ENCODE measurements at places on chromosomes 13 and 19.

GRCh38 chr19:11373885-11374432, 507 bp upstream of the SWSAP1 start:
- no peak for DNase-seq

GRCh38 chr13:102466610-102467190, 64.9 kb upstream of the FGF14 start:
- DNase-seq, result no peak

DNA sequence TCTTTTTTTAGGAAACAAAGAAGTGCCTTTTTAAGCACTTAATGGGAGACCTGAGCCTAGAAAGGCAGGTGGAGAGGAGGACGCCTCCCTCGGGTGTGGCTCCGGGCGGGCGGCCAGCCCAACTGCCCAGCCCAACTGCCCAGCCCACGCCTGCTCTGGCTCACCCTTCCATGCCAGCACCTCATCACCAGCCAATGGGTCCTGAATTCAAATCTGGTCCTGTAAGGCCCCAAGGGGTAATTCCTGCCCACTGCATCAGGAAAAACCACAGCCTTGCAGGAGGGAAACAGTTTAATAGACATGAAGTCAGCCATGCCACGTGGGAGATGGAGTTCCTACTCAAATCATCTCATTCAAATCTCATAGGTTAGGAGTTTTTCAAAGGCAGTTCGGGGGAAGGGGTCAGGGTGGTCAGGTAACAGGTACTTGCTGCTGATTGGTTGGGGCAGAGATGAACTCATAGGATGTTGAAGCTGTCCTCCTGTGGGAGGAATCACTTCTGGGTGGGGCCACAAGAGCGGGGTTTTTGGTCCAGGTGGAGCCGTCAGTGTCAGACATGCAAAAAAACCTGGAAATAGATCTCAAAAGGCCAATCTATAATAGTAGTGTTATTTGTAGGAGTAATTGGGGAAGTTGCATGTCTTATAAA, 64.9 kb downstream of the HSPH1 start:
- DNase-seq, result no peak

- DNase-seq, result no peak
Observed at GRCh38 chr19:35292421-35293362, 731 bp downstream of the MAG start.

DNA sequence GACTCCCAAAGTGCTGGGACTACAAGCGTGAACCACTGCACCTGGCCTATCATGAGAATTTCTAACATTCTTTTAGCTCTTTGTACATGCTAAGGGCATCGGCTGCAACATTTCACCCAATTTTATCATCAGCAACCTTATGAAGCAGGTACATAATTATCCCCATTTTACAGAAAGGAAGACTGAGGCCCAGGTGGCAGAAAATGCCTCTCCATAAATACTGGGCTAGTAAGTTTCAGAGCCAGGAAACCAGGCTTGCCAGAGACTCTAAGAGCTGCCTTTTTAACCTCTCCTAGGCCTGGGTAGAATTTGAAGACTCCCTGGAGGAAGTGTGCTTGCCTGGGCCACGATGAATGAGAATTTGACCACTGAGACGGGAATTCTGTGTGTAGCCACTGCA, 2.2 kb downstream of the ERCC2 start:
- no peak for DNase-seq

DNA sequence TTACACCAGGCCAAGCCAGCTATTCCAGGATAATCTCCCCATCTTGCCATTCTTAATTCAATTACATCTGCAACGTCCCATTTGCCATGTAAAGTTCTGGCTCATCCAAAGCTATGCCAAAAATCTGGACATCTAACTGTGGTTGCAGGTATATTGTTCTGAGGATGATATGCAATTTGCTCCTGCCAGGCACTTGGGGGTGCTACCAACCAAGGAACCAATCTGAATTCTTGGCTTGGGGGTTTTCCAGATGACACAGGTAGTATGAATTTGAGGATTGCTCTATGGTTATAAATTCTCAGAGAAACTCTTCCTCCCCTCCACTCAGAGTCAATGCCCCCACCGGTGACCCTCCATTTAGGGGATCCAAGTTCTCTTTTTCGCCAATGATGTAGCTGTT, 33.0 kb downstream of the CRYL1 start:
- no peak for DNase-seq

- no peak for DNase-seq
Observed at GRCh38 chr13:113832205-113832604, 31.7 kb downstream of the GAS6 start.

DNA sequence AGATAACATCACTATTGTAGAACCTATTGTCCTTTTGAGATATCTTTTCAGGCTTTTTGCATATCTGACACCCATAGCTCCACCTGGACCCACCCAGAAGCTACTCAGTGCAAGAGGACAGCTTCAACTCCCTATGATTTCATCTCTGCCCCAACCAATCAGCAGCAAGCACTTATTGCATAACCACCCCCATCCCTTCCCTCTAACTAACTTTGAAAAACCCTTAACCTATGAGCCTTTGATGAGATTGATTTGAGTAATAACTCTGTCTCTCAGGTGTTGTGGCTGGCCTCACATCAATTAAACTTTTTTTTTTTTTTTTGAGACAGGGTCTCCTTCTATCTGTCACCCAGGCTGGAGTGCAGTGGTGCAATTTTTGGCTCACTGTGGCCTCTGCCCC, 13.4 kb upstream of the MTRF1 start:
- no peak for DNase-seq

- no peak for DNase-seq
Observed at GRCh38 chr19:19602136-19602712, 16.3 kb downstream of the PBX4 start.

DNA sequence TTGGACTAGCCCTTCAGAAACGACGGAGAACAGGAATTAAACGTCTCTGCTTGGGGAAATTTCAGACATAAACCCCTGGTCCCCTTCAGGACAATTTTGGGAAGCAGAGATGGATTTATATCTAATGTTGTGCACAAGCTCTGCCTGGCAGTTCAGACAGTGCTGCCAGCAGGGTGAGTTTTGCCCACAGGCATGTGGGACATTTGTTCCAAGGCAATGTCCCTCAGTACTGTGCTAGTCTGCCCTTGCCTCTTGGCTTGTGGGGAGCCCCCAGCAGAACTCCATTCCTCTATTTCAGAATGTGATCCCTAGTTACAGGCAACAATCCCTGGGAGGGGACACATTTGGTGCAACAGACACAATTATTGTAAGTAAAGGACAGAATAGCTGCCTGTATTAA, 76.5 kb upstream of the GPR12 start:
- DNase-seq, result no peak

GRCh38 chr13:32036126-32036695, 4.6 kb downstream of the FRY start:
- no peak for DNase-seq

DNA sequence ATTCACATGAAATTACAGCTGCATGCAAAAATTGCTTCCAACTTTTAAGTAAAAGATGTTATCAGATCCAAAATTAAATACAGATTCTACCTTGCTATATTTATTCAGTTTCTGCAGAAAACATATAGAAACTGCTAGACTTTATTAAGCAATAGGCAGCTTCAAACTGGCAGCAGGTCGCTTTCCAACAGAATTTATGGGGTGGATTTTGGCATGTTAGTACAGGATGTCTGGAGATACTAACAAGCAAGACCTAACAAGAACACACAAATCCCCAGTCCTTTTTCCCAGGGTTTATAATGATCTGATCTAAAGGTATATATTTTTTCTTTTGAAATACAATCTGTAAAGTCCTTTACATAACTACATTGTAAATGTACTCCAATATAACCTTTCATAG, 27.5 kb downstream of the TBC1D4 start:
- no peak for DNase-seq

DNA sequence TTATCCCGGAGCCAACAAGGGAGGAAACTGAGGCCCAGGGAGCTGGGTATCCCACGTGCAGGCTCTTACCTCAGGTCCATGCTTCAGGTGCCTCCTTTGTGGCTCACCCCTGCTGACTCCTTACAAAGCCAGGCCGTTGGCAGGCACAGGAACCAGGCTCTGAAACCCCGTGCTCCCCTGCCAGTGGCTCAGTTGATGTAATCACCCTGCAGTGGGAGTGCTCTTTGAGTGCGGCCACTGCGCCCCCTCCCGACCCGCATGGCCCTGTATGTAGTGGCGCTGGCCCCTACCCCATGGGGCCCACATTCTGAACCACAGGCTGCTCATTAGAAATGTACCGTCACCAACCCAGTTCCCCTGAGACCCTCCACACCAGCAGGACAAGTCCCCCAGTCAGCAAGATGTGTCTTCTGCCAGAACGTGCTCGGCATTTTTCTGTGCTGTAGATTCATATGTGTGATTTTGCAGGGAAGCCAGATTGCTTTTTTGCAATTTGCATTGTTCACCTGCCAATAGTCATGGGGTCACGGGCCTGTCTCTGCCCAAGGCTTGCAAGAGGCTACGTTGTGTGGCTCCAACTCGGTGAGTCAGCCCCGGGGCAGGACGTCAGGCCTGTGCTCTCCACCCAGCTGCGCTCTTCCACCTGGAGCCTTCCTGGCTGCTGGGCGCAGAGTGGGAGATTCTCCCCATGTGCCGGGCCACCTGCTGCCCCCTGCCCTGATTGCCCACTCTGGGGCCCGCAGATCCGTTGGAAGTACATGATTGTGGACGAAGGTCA, 60.3 kb downstream of the SMARCA4 start:
- DNase-seq, result no peak
